ENCODE measurements at places on chromosomes 5 and 9.
A peak's percentile ranks its signal among the peaks of the same experiment; 100 is the strongest.

DNA sequence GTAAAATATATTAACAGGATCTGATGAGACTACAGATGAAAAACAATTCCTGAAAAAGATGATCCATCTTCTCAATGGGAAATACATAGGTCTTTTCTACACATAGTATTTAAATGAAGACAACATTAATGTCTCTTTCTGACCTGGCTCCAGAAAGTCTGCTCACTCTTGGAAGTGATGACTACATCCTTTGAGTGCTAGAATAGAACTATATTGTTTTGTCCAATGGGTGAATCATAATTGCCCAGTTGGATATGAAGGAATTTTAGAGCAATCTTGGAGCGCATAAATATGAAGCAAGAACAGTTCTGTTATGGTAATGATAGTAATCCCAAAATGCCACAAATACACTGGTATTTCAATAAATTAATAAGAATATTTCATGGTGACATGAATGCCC, 322.1 kb downstream of the DEPDC1B start:
- peak; percentile 57 for ATAC-seq

GRCh38 chr9:22241611-22242010, 205.0 kb upstream of the DMRTA1 start:
- ATAC-seq = no peak

DNA sequence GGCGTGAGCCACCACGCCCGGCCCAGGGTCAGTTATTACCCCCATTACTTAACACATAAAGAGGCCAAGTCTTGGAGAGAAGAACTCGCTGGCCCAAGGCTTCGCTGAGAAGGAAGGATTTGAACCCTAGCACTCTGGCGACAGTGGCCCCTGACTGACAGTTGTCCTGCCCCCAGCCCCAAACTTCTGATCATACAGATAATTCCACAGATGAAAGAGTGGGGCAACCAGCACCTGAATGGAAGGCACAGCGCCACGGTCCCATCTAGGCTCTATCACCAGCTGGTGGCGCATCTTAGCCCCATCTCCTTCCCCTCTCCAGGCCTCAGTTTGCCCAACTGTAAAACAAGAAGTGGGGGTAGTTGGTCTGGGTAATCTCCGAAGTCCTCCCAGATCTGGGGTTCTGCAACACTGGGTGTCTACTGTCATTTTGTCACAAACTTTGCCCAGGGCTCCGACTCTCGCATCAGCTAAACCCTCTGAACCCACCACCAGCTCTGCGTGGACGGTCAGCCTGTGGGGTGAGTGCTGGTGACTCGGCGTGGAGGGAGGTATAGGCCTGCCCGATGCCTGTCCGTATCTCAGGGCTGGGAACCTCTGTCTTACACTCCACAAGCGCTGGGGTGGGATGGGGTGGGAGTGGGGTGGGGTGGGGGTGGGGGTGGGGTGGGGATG, 209.3 kb downstream of the C9orf50 start:
- no peak for ATAC-seq

DNA sequence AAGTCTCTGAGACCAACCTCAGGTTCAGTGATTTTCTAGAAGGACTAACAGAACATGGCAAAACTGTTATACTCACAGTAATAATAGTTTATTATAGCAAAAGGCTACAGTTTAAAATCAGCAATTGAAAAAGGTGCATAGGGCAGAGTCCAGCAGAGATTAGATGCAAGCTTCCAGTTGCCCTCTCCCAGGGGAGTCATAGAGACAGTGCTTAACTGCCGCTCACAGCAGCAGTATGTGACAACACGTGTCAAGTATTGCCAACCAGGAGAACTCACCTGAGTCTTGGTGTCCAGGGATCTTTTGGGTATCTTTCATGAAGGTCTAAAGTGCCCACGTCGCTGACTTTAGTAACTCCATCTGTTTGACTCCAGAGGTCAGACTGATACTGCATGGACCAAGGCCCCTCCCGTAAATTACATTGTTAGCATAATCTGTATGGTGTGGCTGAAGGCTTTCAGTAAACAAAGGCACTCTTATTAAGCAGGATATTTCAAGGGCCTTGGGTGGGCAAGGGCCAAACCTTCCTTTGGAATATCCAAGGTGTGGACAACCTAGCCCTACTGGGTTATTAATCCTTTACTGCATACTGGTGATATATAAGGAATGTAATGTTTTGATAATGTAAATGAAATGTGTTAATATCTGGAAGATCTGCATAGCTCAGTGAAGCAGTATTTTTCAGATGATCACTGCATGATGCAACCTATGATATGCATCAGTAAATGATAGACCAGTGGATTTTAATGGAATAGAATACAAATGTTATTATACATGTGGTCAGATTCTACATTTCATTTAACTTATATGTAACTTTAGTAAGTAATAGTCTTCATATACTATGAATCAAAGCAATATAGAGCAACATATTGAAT, 44.0 kb downstream of the RASA1 start:
- no peak for ATAC-seq

GRCh38 chr5:66958980-66959641, 237.5 kb downstream of the CD180 start:
- ATAC-seq = peak; percentile 83

GRCh38 chr5:78896132-78896531, 89.0 kb downstream of the ARSB start:
- ATAC-seq = peak; percentile 78

DNA sequence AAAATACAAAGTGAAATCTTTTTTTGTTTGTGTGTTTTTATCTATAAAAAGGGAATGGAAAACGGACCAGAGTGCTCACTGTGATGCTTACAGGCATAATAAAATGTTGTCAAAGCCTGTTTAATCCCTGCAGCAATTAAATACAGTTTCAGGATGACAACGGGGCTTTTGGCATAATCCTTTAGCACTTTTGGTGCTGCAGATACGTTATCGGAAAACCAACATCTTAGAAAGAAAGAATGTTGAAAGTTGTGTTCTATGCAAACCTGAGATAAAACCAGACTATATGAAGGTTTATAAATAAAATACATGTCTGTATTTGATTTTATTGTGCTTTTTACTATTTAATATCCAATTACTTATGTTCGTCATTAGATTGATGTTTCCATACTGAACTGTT, 307.4 kb upstream of the DAB2 start:
- ATAC-seq = no peak

- no peak for ATAC-seq
Observed at GRCh38 chr9:75019654-75020053, 8.4 kb downstream of the CARNMT1 start.

GRCh38 chr9:69797675-69798074, 22.9 kb upstream of the CFAP95 start:
- no peak for ATAC-seq

DNA sequence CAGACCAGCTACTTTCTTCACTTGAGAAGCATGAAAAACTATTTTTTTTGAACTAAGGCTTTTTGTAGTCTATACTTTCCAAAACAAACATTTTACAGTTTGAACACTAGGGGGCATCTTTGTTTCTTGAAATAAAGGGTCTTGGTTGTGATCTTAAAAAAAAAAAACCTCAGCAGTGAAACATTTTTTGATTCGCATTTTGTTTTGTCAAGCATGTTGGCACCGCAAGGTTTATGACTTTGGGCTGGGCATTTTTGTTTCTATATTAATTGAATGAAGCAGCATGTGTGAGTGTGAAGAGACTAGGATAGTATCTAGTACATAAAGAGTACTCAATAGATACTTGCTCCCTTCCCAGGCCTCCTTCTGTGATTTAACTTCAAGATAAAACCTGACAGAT, 31.6 kb upstream of the ACOT12 start:
- ATAC-seq = peak; percentile 80

GRCh38 chr9:70261131-70261870, 2.5 kb downstream of the SMC5 start:
- ATAC-seq = no peak

- no peak for ATAC-seq
Observed at GRCh38 chr9:136757751-136758140, 297 bp downstream of the LCN8 start.

- ATAC-seq = no peak
Observed at GRCh38 chr5:151023047-151023615, 2.7 kb downstream of the GPX3 start.

GRCh38 chr9:132460240-132460639, 50.2 kb downstream of the CFAP77 start:
- ATAC-seq = no peak

- no peak for ATAC-seq
Observed at GRCh38 chr5:102718819-102719218, 36.3 kb upstream of the PAM start.

GRCh38 chr5:57311921-57312735, 138.3 kb downstream of the GPBP1 start:
- ATAC-seq = no peak

GRCh38 chr9:12875191-12875590, 100.4 kb downstream of the LURAP1L start:
- no peak for ATAC-seq

DNA sequence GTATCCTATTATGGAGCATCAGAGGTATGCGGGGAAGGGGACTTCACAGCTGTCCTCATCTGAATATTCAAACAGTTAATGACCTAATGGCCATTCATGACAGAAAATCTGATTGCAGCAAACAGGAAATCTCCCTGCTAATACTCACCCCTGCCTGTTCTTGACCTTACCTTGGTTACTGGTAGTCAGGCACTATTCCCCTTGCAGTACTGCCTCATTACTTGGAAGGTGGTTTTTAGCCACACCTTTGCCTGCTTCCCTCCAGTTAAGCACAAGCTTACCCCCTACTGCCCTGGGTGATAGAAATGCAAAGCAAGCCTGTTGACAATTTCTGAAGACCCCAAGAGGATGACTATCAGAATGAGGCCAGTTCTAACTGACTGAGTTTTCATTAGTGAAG, 332.4 kb downstream of the NTRK2 start:
- ATAC-seq = no peak

- ATAC-seq = no peak
Observed at GRCh38 chr9:105048331-105048730, 120.4 kb upstream of the ABCA1 start.

- ATAC-seq = no peak
Observed at GRCh38 chr5:10403829-10404228, 37.9 kb upstream of the ROPN1L start.

- no peak for ATAC-seq
Observed at GRCh38 chr9:100170085-100170484, 71.0 kb downstream of the INVS start.

- ATAC-seq = no peak
Observed at GRCh38 chr5:55454282-55454681, 80.5 kb downstream of the PLPP1 start.

- peak; percentile 5 for ATAC-seq
Observed at GRCh38 chr5:151676719-151677118, 10.0 kb downstream of the SPARC start.

DNA sequence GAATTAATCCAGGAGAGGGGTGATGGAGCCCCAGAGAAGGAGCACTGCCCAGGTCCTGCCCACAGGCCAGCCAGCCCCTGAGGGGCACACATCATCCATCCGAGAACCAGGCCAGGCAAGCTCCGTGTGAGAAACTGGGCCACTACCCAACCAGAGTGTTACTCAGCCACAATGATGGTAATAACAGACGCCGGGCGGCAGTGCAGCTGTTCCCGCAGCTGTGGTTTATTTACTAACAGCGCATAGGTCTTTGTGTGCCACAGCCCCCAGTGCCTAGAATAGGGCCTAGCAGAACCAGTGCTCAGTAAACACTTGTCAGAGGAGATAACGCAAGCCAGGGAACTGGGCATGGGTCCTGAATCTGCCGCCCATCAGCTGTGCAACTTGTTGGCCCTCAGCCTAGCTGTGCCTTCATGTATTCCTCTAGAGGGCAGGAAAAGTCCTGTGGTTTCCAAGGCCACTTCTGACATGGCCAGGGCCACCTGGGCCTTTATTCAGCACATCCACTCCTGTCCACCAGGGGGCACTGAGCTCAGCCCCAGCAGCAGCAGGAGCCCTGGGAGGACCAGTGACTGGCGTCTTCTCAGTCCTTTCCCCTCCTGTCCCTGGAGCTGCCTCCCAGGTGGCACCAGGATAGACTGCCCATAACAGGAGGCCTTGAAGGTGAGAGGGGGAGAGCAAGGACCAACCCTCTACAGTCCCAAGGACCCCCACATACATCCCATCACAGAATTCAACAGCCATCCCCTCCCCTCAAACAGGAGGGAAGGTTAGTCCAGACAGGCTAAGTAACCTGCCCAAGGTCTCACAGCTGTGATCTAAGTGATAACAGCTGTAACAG, 2.1 kb downstream of the MXD3 start:
- ATAC-seq = peak; percentile 48

DNA sequence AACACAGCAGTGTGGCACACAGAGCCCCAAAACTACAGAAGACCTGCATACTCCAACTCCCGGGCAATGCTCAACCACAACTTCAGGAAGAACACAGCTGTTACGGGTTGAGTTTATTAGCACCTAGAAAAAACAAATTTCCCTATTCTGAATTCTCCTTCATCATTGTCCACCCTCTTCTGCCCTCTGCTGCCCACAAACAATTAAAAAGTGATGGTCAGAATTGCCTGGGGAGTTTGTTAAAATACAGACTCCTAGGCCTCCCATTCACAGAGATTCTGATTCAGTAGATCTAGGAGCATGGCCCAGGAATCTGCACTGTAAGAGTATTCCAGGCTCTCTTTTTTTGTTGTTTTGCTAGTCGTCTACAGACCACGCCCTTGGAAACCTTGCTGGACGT, 310.6 kb downstream of the NDUFS4 start:
- ATAC-seq = 0 out of 3 replicates have a peak, but pooled peaks have one; percentile 33

DNA sequence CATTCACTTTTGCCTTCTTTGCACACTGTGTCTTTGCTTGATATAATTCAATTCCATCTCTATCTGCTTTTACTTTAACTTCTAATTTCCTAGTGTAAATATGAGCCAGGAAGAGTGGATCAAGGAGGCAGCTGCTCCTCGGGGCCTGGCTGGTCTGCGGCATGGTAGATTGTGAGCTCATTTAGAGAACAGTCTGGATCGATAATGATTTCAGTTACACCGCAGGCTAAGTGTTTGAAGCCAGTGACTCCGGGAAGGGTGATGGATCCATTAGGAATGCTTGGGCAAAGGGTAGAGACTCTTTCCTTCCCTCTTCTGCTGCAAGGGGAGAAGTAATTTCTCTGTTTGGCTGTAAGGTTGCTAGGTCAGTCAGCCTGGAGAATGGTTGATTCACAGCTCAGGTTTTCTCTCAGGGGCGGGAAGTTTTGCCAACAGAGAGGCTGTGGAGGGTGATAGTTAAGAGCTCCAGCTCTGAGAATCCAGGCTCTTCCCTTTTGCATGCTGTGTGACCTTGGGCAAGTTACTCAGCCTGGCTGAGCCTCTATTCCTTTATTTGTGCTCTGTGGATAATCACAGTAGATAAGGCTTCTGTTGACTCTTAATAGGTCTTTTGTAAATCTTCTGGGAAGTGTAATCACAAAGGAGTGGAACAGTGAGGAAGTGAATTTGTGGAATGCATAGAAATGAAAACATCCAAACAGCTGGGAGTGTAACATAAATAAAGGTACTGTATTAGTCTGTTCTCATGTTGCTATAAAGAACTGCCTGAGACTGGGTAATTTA, 99.1 kb downstream of the PTTG1 start:
- ATAC-seq = no peak

Data from SK-N-SH treated with all-trans-retinoic acid at 6 μM for 48 hours (cell line).